ENCODE measurements at places on chromosomes 1 and 21. TPM values are rescaled to one million over a fixed set of nuclear protein-coding genes. Genes with fewer than 3 reads are reported as not detected.

- no peak for DNase-seq
These were observed 127.0 kb upstream of the TIAM1 start for GRCh38 chr21:31470896-31471694.

DNA sequence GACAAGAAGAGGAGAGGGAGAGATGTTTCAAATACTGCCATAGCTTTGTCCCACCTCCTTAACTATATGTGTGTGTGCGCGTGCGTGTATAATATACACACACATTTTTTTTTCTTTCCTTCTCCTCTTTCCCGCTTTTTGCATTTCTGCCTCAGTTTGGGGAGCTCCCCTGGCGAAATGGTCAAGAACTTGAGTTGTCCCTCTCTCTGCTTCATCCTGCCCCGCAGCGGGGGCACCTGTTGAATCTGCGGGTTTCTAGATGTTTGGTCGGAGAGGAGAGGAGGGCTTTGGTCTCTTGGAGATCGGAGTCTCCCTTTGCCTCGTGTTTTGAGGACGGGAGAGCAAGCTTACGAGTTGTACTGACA lies 504 bp downstream of the SCCPDH start:
- DNase-seq = no peak

The MROH9 gene
- not detected for total RNA-seq

The NFIA gene
- 51.1 TPM for total RNA-seq

GRCh38 chr1:154839691-154840090 lies 30.4 kb downstream of the KCNN3 start:
- no peak for DNase-seq

The APOBEC4 gene
- 0.25 TPM for total RNA-seq

GRCh38 chr1:81921851-81922462 lies 121.2 kb downstream of the ADGRL2 start:
- no peak for DNase-seq

GRCh38 chr1:104648269-104648691 lies 898.6 kb downstream of the AMY1C start:
- DNase-seq = no peak

DNA sequence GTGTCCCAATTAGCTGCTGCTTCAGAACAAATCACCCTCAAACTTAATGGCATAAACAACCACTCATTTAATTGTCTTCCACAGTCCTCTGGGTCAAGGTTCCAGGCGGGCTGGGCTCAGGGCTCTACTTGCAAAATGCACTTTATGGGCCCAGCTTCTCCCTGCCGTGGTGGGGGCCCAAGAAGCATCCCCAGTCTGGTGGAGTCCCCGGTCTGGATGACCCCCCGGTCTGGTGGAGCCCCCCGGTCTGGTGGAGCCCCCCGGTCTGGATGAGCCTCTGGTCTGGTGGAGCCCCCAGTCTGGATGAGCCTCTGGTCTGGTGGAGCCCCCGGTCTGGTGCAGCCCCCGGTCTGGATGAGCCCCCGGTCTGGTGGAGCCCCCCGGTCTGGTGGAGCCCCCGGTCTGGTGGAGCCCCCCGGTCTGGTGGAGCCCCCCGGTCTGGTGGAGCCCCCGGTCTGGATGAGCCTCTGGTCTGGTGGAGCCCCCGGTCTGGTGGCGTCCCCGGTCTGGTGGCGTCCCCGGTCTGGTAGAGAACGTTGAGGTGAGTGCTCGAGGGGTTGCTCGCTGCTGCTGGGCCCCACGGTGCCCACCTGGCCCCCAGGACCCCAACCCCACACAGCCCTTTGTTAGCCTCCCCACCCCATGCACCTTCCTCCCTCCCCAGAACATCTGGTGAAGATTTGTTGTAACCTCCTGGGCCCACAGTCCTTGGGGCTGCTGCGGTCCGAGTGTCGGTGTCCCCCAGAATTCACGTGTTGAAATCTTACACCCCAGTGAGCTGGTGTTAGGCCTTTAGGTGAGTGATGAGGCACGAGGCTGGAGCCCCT lies 33.8 kb downstream of the POFUT2 start:
- DNase-seq = no peak

GRCh38 chr1:83929184-83929583 lies 69.7 kb downstream of the TTLL7 start:
- DNase-seq = no peak

DNA sequence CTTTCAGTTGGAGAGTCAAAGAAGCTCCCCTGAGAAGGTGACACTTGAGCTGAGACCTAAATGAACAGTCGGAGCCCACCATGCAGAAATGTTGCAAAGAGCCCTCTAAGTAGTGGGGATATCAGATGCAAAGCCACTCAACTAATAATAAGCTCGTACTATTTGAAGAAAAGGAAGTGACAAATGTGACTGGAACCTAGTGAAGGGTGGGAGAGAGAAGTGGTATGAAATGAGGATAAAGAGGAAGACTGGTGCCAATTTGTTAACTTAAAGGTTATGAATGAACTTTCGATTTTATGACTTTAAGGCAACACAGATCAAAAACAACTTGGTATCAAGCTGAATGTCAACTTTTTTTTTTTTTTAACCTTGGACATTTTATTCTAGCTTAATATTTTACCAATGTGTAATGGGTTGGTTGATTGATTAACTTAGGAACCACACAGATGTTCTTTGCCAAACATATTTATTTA lies 14.7 kb downstream of the LYPLAL1 start:
- no peak for DNase-seq

All from left colon (tissue), 2 donors.